ENCODE measurements at places on chromosomes 3 and 15.
A peak's percentile ranks its signal among the peaks of the same experiment; 100 is the strongest.

DNA sequence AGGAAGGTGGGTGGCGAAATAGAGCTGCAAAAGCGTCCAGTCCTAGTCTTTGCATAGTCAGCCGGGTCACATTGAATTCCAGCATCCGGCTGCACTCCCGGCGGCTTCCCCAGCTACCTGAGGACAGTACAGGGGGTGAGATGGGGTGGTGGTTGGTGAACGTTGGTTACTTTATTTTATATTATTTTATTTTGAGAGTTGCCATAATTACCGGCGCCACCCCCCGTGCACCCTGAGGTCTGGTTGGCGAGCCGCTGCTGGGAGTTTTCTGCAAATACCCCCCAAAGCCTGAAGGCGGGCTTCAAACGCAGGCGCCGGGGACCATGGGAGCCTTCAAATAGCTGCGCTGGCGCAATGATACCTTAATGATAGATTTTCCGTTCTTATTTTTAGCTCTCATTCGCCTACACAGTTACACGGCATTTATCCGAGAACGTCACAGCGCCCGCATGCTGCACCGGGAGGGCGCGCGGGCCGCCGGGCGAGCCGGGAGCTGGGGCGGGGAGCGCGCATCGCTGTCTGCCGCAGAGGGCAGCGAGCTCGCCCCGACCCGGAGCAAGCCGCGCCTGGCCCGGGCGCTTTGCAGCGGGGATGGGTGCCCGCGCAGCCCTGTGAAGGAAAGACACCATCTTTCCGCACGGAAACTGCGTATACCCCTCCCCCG is 756 bp upstream of the RASGRF1 start:
- no peak for DNase-seq

- DNase-seq: no peak
Observed at GRCh38 chr15:75182187-75183131, 19.2 kb upstream of the C15orf39 start.

- no peak for DNase-seq
Observed at GRCh38 chr3:188908002-188908850, 263.5 kb upstream of the TPRG1 start.

DNA sequence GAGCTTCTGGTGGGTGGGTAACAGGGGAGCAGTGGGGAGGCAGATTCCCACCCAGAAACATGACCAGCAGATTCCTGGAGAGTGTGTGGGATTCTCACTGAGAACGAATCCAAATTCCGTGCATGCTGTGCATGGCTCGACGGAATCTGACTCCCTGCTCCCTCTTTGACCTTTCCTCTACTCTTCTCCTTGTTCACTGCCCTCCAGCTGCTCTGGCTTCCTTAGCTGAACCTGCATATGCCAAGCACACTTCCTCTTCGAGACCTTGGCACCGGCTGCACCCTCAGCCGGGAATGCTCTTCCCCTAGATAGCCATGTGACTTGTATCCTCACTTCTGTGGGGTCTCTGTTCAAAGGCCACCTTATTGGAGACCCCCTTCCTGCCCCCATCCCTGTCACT is 6.3 kb downstream of the INSYN1 start:
- no peak for DNase-seq

DNA sequence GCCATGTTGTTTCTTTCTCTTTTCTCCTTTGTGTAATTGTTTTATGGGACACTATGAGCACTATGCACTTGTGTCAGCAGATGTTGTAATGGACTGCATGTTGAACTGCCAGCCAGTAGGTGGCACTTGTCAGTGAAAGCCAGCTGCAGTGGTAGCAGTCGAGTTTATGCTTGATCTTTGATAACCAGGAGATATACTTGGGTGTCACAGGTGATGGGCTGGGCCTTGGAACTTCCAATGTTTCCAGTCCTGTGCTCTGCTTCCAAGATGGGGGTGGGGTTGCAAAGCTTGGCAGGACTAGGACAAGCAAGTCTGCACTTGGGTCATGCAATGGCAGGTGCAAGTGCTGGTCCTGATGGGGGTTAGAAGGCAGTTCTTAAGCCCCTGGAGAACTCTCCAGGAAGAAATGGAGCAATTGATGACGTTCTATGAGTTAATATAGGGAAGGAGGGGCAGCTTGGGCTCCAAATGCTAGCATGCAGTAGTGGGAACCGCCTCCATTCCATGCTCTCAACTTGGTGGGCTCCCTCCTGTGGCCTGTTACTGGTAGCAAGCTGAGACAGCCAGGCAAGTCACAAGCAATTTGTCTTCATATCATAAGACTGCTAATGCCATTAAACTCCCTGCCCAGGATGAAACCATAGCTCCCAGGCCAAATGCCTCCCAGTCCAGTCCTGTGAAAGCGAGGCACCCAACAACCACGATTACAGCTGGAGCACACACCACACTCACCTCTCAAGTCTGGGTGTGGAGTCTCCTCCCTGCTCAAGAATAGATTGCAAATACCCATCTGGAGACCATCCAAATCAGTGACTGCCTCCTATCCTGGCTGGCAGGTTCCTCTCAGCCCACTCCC is 287.2 kb downstream of the CGGBP1 start:
- peak; percentile 7 for DNase-seq

- no peak for DNase-seq
Observed at GRCh38 chr3:44106756-44107155, 134.9 kb upstream of the TOPAZ1 start.

DNA sequence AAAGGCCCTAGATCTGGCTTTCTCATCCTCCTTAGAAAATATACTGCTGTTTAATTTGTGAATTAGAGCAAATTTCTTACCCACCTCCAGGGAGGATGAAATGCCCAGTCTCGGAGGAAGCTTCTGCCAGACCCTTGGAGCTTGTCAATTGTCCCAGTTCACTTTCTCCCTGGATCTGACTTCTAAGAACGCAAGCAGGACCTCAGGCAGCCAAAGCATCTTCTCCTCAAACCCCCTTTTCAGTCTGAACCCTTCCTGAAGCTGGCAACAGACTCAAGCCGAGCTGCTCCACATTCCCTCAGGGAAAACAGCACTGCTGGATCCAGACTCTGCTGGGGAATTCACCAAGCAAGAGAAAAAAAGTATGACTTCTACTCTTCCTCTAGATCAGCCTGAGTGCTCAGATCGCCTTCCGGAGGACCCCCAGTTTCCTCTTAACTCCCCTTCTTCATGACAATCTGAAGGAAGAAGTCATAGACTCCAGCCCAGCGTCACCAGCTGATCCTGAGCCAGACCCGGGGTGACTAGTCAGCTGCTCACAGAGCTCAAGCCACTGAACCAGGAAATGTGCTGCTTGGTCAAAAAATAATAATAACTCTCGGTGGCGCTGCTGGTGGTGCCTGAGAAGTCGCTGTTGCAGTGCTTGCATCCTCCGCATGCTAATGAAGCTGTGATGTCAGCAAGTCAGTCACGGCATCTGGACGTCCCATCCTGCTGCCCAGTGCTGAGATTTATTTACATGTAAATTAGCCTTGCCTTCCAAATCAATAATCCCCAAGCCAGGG is at the start of gene PRICKLE2:
Gene PRICKLE2 (minus strand): TSS at position 641 of the 785 bp plus-strand sequence. CDS start 26,539 bp downstream, outside the sequence.
- no peak for DNase-seq

DNA sequence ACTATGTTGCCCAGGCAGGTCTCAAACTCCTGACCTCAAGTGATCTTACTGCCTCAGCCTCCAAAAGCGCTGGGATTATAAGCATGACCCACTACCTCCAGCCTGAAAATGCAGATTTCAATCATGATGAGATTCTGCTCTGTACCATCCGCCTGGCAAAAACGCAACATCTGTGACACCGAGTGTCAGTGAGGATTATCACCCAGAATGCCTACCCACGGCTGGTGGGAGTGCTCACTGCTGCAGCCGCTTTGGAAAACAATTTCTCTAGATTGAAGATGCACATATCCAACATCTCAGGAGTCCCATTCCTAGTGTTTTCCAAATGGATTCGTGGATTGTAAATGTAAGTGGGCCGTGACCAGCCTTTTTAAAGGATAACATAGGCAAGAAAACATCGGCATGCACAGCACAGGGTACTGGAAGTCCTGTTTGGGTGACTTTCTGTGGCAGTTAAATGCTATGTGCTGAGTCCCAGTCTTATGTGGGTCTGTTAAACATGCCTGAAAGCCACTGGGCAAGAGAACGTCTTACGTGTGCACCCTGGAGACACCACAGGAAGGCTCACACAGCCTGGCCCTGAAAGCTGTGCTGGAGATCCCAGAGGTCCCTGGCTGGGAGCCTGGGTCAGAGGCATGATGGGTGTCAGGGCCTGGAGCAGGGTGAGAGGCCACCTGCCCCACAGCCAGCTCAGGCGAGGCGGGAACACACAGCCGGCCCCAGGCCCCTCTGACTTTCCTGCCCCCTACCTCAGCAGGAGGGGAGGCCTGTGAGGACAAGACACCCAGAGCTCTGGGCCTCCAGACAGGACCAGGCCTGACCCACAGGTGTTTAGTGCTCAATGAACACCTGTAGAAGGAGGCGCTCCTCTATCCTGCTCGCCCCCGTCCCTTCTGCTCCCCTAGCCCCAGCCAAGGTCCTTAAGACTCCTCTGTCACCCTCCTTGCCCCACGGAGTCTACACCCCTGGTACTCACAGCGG is 918 bp downstream of the PRSS50 start:
- DNase-seq: no peak

DNA sequence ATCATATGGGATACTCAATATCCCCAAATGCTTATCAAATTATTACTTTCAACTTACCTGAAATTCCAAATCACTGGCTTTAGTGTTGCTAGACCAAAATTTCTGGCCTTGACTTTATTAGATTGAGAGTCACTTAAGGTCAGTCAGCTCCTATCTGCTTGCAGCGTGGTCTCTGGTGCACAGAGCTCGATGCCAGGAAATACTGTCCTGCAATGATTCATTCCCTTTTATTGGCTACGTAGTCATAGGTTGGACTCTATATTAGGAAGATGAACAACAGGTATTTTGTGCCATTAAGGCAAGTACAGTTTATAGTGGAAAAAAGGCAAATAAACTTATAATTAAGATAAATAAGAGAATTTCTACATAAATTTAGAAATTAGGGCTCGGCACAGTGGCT is 378.6 kb upstream of the MCTP2 start:
- no peak for DNase-seq

DNA sequence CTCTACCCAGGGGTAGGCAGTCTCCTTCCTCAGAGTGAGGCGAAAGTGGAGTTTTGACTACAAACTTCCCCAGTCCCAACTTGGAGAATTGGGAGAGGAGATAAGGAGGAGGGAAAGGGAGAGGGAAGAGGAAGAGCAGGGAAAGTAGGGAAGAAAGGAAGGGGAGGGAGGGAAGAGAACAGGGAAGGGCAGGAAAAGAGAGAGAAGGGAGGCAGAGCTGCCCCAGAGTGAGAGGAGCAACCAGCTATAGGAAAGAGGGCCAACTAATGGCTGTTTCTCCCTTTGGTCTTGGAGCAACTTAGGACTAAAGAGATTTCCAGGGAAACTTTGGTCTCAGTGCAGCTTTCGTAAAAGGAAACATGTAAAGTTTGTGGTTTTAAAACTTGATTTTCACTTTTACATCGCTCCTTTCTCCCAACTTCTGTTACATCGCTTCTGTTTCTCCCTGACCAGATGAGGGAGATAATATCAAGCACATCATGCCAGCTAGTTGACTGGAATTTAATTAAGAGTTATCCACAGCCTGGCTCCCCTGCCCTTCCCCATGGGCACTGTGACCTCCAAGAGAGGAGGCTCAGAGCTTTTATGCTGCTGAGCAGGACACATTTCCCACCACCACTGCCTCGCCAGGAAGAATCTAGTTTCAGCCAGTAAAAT is 1.4 kb downstream of the CA12 start:
- no peak for DNase-seq

DNA sequence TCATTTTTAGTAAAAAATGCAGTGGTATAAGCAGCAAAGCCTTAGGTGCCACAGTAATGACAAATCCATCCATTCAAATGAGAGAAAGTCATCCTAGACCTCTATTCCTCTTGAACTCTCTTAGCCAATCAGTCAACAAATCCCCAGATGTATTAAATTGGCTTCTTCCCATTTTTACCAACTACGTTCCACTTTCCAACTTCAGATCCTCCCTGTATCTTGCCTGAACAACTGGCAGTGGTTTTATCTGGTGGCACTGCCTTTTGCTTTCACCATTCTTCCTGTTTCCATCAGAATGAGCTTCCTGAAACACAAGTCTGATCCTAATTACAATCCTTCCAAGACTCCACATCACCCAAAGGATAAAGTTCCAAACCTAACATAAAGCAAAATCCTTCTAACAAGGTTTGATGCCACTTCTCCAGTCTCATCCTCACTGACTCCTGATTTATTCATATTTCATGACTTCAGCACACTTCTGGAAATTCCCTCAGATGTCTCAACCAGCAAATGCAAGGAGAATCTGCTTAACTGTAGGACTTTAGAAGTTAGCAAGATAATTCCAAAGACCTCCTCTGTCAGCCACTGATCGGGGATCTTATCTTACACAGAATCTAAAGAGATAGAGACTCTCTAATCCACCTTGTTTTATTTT is 69.8 kb upstream of the SLC4A7 start:
- DNase-seq: no peak

DNA sequence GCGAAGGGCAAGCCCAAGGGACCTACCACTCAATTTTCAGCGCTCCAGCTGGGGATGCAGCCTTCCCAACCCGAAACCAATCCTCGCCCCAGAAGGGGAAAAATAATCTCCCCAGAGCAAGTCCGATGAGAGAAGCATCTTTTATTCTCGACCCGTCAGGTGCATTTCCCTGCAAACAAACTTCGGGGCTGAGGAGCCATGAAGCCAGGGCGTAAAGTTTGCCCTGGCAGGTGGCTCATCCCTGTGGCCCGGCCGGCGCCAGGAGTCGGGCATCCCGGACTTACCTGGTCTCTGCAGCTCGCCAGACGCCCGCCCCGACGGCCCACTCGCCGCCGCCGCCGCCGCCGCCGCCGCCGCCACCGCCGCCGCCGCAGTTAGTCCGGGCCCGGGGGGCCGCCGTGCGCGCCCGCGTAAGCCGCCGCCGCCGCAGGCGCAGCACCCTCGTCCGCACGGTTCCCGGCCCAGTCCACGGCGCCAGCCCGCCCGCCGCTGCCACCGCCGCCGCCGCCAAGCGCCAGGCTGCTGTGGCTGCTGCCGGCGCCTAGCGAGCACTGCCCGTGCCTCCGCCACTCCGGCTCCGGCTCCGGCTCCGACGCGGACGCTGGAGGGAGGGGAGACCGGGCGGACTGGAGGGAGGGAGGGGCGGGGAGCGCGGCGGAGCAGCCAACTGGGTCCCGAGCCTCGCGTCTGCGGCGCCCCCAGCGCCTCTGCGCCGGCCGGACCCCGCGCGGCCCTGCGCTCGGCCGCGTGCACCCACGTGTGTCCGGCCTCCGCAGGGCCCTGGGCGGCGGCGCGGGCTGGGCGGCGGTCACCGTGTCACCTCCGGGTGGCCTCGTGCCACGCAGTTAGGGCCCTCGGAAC is at the start of gene CNTN3:
Gene CNTN3 (minus strand): TSS at position 553 of the 861 bp plus-strand sequence. CDS start 93,547 bp downstream, outside the sequence.
- no peak for DNase-seq

- no peak for DNase-seq
Observed at GRCh38 chr3:182617500-182617899, 175.8 kb upstream of the ATP11B start.

- DNase-seq: no peak
Observed at GRCh38 chr3:61269435-61269834, 18.2 kb upstream of the FHIT start.

DNA sequence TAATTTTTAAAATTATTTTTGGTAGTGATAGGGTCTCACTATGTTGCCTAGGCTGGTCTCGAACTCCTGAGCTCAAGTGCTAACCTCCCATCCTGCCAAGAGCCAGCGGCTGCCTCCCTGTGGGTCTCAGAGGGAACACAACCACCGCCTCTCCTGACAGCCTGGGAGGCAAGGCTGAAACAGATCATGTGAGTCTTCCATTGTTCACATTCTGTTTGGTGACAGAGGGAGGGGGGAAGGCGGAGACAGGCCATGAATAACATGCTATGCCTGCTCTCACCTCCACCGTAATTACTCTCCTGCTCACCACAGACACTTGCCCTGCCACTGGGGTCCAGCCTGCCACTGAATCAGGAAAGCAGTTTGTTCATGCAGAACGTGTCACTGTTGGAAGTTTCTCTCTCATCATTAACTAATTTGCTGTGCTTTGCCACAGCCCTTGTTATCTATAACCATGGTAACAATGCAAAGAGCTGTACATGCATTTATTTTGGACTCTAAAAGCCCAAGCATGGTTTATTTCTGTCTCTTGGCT is 78.4 kb upstream of the RASGRF1 start:
- DNase-seq: no peak

All from SW 1271 (cell line).